ENCODE measurements at places on chromosomes 12 and 14.
A peak's percentile ranks its signal among the peaks of the same experiment; 100 is the strongest.

DNA sequence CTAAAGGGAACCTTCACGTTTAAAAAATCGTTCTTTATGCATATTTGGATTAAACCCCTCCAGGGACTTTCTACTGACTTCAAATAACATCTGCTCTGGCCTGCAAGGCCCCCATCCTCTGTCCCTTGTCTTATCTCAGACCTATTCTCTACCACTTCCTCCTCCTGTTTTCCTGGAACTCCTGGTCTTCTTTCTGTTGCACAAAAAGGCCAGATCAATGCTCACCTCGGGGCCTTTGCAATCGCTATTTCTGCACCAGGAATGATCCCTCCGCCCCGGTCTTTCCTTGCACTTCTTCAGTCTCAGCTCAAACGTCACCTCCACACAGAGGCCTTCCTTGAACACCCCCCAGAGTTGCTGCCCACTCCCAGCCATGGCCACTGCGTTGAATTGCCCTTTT is 57.6 kb upstream of the BEGAIN start:
- DNase-seq: no peak

DNA sequence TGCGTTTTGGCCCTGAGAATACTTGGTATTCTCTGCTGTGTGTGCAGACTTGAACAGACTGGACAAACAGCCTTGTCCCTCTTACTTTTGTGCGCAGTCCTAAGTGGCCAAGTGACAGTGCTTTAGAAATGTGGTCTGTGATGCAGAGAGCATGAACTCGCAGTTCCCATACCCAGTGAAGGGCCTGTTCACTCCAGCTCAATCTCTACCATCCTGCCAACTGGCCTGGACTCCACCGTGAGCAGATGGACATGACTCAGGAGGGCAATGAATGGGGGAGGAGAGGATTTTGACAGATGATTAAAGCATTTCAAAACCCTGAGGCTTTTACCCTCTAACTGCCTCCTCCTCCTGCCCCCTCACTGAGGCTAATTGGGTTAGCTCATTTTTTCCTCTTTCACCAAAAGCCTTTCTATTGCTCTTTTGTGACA is 62.5 kb upstream of the PYGL start:
- peak; percentile 63 for DNase-seq

DNA sequence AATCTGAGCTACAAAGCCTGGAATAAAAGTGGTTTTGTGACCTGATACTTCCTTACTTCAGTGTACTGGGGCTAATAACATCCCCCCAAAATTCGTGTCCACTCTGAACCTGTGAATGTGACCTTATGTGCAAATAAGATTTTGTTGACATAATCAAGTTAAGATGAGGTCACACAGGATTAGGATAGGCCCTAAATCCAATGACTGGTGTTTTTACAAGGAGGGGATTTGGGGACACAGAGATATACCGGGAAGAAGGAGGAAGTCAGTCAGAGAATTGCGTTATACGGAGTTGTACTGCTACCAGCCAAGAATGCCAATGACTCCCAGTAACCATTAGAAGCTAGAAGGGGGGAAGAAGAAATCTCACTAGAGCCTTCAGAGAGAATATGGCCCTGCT is 299.9 kb downstream of the ACSS3 start:
- DNase-seq: no peak

DNA sequence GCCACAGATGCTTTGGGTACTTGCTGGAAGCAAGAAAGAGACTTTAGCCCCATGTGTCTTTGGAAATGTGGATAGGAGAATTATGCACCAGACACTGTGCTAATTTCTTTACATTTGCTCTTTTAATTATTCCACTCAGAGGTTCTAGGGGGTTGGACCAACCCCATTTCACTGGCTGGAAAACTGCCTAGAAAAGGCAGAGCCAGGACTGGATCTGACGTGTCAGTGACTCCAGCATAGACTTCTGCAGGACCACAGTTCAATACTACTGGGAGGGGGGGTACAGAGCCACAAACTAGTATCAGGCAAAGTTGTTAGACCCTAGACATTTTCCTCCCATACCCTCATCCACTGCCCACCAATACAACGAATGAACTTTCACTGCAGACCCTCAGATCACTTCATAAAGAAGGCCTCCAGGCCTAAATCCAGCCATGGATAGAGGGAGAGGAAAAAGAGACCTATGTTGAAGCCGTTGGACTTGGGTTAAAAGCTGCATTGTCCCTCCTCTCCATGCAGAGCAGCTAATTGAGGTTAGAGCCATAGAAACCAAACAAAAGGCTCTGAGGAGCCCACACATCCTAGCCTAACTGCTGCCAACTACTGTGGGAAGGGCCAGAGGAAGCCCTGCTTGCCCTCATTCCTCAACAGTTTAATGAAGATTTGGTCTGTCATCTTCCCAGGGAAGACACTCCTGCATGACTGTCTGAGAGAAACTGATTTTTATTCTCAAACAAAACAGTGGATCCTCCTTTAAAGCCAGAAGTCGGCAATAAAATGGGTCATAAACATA is 68.7 kb downstream of the STON2 start:
- DNase-seq: peak; percentile 15

DNA sequence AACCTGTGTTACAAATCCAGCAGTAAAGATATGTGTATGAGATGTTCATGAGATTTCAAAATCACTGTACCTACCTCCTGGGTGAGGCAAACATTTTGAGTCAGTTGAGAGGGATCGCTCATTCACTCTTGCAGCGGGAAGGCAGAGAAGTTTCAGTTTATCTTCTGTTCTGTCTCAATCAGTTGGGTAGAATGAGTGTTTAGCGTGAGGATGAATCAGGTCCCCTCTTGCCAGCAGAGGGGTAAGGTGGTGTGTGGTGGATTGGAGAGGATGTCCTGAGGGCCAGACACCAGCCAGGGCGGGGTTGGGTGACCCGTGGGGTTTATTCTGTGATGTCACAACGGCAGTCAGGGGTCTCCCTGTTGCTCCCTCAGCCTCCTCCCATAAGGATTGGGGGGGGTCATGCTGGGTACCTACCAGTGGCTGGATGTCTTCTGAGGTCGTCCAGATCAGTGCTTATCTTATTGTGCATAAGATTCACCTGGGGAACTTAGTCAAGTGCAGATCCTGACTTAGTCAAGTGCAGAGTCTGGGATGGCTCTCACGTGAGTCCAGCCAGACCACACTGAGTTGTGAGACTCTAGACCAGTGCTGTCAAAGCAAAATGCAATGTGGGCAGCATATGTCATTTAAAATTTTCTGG is at the start of gene GSG1:
Gene GSG1 (minus strand): TSS at position 277 of the 643 bp plus-strand sequence. CDS start 155 bp downstream, at position 122.
- DNase-seq: no peak

DNA sequence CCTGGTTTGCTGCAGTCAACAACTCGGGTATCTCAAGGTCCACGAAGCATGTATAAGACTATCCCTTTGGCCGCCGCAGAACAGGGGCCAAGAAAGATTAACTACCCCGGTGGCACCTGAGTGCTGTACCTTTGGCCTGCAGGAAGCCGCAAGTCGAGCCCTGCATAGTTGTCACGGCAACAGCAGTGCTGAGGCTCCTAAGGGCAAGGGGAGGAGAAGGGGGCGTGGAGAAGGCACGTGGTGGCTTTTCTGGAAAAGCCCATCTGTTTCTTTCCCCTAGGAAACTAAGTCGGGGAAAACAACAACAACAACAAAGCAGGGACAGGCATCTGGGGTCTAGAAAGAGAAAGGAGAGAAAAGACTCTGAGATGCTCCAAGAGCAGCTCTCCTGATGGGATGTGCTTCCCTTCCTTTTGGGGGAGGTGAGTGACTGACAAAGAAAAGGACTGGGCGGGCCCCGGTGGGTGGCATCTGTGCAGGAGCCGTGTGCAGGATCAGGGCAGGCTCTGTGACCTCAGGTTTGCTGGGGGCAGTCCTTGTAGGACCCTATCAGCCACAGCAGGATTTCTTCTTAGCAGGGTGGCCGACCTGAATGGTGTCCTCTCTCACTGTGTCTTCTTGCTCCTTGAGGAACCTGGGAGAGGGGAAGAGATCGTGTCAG is 123.9 kb downstream of the PRMT8 start:
- DNase-seq: peak; percentile 57

DNA sequence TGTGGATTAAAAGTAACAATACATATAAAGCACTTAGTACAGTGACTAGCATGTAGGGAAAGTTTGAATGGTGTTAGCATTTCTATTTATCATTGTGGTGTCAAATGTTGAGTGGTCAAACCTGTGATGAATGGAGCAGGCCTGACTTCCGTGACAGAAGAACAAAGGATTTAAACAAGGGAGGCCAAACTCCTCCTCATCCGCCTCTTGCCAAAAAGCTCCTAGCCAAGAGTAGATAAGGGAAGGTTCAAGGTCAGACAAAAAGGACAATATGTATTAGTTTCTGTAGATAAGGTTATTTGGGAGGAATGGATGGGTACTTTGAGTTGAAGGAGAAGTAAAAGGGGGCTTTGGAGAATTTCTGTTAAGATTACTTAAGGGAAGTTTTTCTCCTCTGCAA is 6.5 kb downstream of the RNASE7 start:
- no peak for DNase-seq

GRCh38 chr14:63492391-63492790 is 50.8 kb downstream of the PPP2R5E start:
- no peak for DNase-seq

GRCh38 chr14:100083706-100084105 is 18.5 kb downstream of the EVL start:
- DNase-seq: no peak

GRCh38 chr12:114266536-114266935 is 139.4 kb downstream of the TBX5 start:
- no peak for DNase-seq

GRCh38 chr12:114215746-114216145 is 190.2 kb downstream of the TBX5 start:
- DNase-seq: no peak

DNA sequence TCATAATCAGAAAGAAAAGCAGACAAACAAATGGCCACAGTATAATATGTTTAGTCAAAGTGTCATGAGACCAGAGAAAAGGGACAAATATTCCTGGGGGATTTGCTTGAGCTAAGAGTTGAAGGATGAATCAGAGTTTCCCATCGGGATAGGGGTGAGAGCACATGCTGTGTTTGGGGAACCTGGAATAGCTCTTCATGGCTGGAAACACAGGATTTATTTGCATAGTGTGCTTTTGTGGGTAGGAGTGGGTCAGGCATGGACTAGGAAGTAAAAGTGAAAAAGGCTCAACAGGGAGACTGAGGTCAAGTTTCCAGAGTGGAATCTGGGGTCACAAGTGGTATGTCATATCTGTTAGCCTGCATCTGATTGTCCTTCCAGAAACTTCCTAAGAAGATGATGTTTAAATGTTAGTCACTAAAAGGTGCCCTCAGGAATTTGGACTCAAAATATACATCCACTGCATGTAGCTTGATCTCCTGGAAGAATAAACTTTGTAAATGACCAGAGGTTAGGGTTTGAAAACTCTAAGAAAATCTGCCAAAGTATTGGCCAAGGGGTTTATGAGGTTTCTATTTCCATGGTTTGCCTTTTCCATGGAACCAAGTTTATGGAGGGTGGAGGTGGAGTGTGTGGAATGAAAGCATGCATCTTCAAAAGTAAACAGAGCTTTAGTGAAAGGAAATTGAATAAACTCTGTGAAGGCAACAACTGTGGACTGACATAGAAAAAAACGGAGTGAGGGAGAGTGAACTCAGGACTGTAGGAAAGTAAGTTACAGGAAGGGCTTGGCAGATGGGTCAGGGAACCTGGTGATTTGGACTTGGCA is 344.6 kb downstream of the C12orf75 start:
- DNase-seq: no peak

- DNase-seq: no peak
These were observed 2.9 kb upstream of the CACNA1C start for GRCh38 chr12:2049604-2050540.

- no peak for DNase-seq
These were observed 287.2 kb upstream of the ATP2B1 start for GRCh38 chr12:89995870-89996269.

All from head of caudate nucleus (tissue), 42 donors.